Nucleus accumbens (tissue), 56 donors: ENCODE measurements at places on chromosomes 3 and 15.

GRCh38 chr15:65917407-65917756, 48.1 kb downstream of the RAB11A start:
- no peak for DNase-seq

DNA sequence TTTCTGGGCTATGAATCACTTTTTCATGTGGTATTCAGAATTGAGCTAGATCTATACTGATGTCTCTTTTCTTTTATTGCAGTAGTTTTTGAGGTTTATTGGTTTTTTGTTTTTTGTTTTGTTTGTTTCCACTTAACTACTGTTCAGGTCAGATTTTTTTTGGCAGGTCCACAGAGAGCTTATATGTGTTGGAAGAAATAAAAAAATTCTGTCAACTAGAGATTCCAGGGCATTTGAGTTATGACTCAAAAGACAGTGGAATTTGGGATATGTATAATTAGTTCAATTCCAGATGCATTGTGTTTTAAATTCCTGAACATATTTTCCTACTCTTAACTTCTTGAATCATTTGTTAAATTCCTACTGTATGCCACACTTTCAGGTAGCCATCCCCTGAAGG, 727.2 kb downstream of the SI start:
- no peak for DNase-seq

DNA sequence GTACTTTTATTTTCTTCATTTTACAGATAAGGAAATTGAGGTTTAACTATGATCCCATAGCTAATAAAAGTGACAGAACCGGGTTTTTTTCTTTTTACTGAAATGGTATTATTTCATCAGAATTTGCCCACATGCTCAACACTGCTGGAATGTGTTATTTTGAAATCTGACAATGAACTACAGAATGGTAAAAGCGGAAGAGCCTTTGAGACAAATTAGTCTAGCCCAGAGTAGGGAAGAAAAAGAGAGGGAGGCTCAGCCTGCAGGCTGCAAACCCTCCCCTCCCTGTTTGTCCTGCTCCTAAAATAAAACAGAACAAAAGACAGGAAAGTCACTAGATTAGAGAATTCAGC, 100.3 kb upstream of the LIPC start:
- DNase-seq, result no peak

DNA sequence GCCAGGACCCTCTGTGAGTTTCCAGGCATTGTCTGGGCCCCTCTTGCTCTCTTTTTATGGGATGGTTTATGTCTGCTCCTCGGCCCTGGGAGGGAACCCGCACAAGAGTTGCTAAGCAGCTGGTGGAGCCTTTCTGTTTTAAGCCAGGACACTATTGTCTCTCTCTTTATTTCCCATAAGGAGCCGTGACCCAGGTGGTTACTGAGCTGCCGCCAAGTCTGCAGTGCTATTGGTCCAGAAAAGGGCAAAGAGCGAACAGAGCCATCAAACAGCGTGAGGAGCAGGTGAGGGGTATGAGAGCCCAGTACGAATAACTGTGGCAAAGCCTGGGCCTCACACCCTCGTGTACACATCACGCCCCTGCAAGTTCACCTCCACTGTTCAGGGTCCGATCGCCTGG, 280.2 kb downstream of the SHQ1 start:
- DNase-seq, result no peak

DNA sequence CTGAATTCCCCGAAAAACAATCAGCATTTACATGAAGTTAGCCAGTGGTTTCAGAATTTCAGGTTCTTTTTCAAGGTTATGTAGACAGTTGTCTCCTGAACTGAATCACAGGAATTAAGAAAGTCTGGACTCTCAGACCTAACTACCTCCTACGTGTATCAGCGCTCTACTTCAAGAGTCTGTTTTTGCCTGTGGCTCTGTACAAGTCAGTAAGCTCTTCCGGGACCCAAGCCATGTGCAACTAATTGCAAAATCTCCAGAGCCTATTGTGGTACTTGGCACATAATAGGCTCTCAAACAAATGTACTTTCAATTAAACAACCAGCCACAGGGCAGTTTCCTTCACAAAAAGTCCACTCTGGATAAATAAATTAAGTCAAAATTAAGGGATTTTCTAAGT, 414.2 kb downstream of the PDCD6IP start:
- no peak for DNase-seq

- DNase-seq, result no peak
Observed at GRCh38 chr3:154799800-154800199, 280.3 kb upstream of the MME start.

DNA sequence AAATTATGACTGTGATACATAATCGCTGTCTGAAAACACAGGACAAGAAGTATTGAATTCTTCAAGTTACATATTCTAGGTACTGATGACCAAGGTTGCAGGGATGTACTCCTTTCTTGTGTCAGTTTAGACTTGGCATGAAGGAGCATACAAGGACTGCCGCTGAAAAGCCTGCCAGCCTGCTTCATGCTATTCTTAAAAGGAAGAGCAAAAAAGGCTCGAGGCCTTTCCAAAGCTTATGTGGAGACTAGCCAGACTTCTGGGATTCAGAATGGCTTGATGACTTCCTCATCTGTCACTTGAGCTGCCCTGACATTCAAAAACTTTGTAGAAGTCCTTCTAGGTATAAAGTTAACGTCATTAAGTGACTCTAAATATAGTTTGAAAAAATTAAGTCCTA, 92.0 kb downstream of the CADM2 start:
- no peak for DNase-seq

DNA sequence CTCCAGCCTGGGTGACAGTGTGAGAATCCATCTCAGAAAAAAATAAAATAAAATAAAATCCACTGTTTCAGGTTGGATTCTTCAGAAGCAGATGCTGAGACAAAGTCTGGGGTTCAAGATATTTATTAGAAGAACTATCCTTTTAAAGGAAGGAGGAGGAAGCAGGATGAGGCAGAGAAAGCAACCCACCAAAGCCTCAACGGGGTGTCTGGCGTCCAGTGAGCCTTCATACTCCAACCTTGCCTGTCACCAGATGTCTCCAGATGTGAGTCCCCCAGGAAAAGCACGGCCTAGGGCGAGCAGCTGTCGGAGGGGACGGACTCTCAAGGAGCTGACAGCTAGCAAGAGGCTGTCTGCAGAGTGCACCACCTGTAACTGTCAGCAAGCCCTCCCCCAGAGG, 37.3 kb downstream of the MB21D2 start:
- DNase-seq, result no peak

- DNase-seq, result no peak
Observed at GRCh38 chr3:45035441-45036301, 9.6 kb downstream of the CLEC3B start.

DNA sequence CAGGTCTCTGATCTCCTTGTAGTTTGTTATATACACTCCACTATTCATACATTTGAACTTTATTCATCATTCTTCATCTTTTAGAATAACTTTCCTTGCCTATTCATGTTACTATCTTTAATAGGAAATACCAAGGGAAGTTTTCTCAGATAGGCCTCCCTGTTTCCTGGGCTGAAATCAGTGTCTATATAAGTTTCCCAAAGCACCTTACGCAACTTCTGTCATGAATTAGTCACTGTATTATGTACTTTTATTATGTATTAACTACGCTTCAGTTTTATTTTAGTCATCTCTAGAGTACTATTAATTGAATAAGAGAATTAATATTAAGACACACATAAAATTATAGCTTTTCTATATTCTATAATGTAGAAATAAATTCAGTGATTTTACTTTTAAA, 1481.5 kb downstream of the OTOL1 start:
- DNase-seq, result no peak

- no peak for DNase-seq
Observed at GRCh38 chr15:101675015-101675414, 22.8 kb upstream of the TM2D3 start.

- no peak for DNase-seq
Observed at GRCh38 chr3:33437556-33438283, 2.5 kb downstream of the UBP1 start.

GRCh38 chr3:145817870-145818483, 343.0 kb downstream of the PLOD2 start:
- no peak for DNase-seq

- DNase-seq, result no peak
Observed at GRCh38 chr15:82739086-82739485, 29.4 kb upstream of the AP3B2 start.

DNA sequence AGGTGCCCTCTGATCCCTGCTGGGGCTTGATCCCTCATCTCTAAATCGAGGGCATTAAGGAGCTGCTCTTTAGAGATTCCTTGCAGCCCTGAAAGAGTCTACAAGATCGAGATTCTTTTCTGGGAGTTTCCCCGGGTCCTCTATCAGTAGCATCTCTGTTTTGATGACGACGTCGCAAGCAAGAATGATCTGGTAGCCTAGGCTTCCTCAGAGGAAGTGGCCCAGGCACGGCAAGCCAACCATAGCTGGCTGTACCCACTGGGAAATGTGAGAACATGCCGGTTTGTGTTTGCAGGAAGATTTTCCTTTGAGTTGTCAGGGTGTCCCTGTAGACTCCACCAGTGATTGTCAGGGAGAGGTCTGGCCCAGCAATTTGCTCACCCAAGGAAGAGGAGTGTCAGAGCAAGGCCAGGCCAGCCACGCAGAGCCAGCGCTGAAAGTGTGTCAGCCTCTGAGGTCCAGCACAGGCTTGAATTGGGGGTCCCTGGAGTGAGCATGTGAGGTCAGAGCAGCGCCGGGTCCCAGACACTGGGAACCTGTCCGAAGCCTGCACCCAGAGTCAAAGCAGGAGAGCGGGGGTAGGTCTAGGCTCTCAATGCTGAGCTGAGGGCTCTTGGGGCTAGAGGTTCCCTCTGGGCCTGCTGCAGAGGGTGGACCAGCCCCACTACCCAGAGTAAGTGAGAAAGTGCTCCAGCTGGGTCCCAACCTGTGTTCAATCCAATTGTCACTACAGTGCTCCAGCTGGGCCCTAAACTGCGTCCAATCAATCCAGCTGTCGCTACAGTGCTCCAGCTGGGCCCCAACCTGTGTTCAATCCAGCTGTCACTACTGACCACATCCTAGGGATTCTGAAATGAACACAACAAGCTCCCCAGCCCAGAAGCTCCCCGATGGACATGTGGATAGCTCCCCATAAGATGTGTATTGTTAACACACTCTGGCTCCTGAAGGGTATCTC, 95.7 kb downstream of the CHDH start:
- DNase-seq, result no peak

DNA sequence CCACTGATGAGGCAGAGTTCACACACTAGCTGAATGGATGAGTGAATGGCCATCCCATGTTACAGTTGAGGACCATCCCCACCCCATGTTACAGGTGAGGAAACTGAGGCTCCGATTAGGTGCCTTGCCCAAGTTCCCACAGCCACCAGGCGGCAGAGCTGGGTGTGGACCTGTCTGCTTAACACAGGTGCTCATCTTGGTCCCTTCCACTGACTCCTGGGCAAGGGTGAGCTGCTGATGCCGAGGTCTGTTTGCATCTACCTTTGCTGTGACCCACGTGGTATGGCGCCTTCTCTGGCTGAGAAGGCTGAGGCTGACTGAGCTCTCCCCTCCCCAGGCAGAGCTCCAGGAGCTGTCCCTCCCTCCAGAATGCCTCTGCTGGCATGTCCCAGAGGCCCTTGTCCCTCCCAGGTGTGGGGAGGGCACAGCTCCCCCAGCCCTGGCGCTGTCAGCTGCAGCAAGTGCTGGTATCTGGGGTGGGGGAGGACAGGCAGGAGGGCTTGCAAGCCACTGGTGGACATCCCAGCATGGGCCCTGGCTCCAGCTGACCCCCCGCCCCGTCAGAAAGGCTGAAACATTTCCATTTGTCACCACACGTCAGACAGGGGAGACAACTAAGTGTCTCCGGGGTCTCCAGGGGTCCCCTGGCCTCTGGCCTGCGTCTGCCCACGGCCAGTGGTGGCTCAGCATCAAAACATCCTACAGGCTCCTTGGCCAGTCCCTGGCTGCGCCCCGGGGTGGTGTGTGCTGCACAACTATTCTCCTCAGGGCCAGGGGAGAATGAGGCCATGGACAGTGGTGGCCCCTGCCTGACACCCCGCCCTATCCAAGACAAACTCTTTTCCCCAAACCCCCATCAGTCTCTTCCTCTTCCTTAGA, 105.4 kb downstream of the ADCY5 start:
- DNase-seq, result no peak

- peak; percentile 12 for DNase-seq
Observed at GRCh38 chr15:52567871-52568600, 794 bp downstream of the ARPP19 start.

DNA sequence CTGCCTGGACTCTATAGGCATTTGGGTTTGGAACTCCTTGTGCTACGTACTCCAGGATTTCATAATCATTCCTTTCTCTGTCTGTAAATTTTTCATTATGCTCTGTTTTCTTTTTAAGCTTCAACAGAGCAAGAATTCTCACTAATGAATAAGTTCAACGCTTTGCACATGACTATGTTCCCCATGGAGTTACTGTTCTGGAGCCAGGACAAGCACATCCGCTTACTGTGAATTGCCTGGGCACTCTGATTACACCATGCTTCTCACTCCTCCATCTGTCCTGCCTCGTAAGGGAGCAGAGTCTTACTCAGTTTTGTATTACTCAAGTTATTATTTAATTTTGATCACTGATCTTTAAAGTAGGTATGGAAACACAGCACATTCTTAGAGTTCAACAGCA, 472.7 kb downstream of the RAP2B start:
- no peak for DNase-seq

DNA sequence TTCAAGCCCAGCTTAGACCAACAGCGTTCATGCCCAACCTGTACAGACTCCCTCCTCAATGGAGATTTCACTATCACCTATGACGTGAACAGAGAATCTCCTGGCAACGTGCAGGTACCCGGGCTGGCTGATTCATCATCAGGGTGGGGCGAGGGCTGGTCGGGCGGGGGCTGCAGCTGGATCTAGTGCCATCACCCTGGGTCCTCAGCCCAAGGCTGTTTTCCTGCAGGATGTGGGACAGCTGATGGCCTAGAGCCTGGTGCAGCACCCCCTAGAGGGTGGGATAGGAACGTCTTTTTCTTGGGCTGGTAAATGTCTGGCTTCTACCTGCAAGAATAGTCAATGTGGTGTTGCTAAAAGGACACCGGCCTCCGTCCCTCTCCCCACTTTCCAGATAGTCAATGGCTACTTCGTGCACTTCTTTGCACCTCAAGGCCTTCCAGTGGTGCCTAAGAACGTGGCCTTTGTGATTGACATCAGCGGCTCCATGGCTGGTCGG, 4.4 kb downstream of the ITIH3 start:
- peak; percentile 5 for DNase-seq
